ENCODE measurements at places on chromosomes 11 and 22.
A peak's percentile ranks its signal among the peaks of the same experiment; 100 is the strongest.

DNA sequence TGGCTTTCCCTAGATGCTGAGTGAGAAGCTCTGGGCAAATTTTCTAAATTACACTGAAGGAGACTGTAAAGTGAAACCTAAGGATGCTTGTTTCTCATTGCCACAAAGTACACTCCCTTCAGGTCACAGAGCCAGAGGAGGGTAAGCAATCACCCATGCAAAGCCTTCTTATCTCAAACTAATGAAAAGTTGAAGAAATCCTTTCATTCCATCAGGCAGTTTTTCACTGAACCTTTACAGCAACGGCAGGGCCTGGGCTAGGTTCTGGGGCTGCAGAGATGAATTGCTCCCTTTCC, 106.2 kb downstream of the RASSF10 start:
- no peak for DNase-seq

DNA sequence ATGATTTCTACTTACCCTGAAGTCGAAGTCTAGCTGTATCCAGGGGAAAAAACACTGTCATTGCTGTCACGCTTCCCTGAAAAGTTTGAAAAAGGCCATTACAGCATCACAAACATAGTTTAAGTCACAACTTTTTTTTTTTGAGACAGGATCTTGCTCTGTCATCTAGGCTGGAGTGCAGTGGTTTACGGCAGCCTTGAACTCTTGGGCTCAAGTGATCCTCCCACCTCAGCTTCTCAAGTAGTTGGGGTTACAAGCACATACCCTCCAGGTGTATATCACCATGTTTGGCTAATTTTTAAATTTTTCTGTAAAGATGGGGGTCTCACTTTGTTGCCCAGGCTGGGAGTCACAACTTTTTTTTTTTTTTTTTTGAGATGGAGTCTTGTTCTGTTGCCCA, 20.1 kb downstream of the SLC25A17 start:
- DNase-seq = no peak

- DNase-seq = no peak
These were observed 395.9 kb upstream of the CCDC90B start for GRCh38 chr11:83681906-83682610.

DNA sequence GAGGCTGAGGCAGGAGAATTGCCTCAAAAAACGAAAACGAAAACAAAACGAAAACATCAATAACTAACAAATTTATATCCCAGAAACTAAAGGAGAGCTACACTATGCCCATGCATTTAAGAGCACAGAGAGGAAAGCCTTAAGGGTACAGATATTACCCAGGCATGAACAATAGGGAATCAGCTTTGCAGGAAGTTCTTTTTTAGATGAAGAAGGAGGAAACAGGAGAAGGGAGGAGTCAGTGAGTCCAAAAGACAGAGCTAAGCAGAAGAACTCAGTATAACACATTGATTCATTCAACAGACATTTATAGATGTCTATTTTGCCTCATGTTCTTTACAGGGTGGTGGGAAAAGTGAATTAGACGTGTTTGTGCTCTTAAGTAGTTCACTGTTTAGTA, 8.3 kb downstream of the MRPL17 start:
- DNase-seq = no peak

- DNase-seq = no peak
These were observed 51.9 kb upstream of the EED start for GRCh38 chr11:86192519-86193257.

DNA sequence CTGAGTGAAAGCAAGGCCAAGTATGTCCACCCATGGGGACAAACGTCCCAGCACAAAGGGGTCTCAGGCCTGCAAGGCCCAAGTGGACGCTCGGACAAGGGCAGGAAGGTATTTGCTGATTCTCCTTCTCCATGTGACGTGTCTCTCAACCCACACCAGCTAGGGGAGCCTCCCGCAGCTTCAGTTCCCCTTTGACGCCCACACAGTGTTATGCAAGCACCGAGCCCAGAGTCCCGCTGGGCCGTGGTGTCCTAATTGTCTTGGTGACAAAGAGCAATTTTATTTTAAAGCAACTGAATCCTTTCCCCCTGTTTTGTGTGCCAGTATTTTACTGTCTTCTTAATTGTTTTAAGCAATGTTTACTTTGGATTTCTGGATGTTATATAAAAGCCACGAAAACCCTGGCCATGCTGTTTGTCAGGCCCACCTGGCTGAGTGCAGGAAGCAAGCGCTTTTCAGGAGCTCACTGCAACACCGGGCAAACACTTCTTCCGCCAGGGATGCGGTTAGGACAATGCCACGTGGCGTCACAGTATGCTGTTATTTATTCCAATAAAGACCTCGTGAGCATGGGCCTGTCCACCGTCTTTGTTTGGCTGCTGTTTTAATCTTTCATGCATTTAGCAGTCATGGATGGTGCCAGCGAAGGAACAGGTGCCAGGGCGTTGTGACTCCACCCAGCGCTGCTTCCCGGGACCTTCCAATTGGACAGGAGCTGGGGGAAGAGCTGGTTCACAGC, 8.2 kb upstream of the PARVG start:
- no peak for DNase-seq

GRCh38 chr11:73296501-73297230, 11.4 kb upstream of the ARHGEF17 start:
- no peak for DNase-seq

GRCh38 chr11:126053415-126054286, 9.0 kb downstream of the CDON start:
- no peak for DNase-seq

DNA sequence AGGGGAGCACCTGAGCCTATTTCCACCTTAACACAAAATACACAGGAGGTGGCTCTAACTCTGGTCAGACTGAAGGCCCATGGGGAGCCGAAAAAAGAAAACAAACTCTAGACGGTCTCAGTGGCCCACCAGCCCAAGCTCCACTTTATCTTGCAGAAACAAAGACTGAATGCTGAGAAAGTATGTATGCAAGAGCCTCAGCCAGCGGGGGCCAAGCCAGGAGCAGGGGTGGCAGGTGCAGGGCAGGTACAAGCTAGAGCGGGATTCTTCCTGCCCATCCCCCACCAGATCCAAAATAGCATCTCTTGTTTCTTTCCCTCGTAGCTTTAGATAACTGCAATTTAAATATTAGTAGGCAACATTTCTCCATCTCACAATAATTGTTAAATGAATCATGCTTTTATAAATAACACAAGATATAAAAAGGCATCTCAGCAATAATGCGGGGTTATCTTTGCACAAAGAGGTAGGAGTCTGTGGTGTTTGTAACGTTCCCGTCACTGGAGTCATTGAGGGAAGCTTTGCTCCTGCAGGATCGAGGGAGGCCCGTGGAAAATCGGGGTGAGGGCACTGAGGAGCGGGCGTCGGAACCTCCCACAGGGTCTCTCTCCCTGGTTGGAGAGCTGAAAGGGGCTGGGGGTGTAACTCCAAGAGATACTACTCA, 418.0 kb downstream of the SHANK2 start:
- DNase-seq = no peak

GRCh38 chr22:25883482-25884033, 141.6 kb downstream of the MYO18B start:
- no peak for DNase-seq

DNA sequence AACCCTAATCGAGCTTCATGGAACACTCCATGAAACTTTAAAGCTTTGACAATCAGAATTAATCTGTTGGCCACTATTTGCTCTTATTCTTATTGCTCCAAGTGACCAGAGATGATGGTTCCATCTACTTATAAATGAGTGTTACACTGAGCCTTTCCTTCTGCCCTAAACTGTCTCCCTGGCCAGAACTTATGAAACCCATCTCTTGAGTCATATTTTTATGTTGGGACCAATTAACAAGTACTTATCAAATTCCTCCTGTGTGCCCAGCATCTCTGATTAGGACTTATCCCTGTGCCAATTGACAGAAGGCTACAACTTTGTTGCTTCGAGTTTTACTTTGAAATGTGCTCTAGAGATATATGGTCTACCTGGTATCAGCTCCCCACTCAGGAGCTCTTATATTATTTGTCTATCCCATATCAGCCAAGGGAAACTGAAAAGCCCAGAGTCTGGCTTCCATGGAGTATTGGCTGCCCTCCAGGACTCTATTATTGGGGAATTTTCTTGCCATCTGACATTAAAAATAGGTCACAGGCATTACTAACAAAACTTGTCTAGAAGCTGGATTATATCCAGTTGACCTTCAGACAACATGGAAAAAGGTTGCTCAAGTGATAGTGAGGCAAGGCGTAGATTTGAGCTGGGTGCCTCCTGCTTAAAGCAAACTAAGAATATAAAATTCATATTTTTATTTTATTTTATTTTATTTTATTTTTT, 8.8 kb downstream of the KREMEN1 start:
- DNase-seq = no peak

DNA sequence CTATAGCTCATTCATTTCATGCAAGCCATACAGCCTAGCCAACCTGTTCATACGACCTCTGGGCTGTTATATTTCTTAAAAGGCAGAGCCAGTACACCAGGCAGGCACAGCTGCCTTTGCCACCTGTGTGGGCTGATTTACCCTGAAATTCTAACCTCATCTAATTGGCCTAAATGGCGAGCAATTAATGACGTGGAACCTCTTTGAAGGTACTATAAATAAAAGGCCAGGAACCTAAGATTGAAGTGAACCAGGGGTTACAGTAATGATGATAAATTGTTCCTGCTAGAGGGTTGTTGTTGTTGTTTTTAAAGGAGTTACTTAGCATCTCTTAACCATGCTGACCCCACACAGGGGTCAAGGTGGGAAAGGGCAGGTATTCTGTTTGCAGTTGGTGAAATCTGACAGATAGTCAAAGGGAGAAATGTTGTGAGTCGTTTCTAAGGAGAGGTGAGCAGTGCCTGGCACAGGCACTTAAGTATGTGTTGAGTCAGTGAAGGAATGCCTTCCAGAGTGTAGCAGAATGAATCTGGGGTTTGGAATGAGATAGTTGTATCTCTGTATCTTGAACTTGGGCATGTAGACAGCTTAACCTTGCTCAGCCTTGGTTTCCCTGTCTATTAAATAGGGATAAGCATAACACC, 213.5 kb upstream of the NAV2 start:
- peak; percentile 17 for DNase-seq

- no peak for DNase-seq
These were observed 327.1 kb upstream of the ISX start for GRCh38 chr22:34738661-34739400.

- no peak for DNase-seq
These were observed 21.9 kb downstream of the NEAT1 start for GRCh38 chr11:65444314-65445051.

GRCh38 chr22:43772831-43773230, 39.3 kb downstream of the EFCAB6 start:
- no peak for DNase-seq

DNA sequence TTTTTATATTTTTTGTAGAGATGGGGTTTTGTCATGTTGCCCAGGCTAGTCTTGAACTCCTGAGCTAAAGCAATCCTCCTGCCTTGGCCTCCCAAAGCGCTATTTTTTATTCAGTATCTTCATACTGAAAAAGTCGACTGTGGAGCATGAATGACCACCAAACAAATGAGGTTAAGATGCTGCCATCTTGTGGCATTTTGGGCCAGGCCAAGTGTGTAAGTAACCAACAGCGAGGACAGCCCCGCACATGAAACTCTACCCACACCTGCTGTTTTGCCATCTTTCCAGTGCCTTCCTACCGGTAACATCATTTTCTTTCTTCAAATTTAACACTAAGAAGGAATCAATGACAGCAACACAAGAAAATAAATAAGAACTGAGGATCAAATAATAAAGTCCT, 32.2 kb upstream of the AQP11 start:
- no peak for DNase-seq

DNA sequence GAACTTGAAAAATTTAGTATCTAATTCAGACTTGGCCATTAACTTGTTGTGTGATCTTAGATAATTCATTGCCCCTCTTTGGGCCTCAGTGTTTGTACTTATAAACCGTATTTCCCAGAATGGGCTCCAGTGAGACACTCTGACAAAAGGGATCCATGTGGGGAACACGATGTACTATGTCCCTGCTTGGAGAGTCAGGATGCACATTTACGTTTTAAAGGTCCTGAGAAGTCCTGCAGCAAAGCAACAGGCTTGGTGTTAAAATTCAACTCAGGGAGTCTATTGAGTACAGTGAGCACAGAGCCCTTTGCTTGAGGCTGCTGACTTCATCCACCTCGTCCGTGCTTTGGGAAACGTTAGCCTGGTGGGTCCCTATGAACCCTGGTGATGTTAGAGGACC, 9.0 kb downstream of the WNT11 start:
- no peak for DNase-seq

DNA sequence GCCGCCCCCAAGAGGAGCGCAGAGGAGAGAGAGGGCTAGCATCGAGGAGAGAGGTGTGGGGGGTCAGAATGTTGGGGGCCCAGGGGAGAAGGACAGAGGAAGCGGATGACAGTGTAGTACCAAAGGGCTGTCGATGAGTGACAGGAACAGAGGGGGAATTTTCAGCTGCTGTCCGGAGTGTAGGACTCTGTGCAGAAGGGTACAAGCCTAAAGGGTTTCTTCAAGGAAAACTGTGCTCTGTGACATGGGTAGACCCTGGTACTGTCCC, 5.3 kb upstream of the NLRP6 start:
- DNase-seq = no peak

GRCh38 chr11:35143297-35144135, 4.5 kb downstream of the CD44 start:
- no peak for DNase-seq

DNA sequence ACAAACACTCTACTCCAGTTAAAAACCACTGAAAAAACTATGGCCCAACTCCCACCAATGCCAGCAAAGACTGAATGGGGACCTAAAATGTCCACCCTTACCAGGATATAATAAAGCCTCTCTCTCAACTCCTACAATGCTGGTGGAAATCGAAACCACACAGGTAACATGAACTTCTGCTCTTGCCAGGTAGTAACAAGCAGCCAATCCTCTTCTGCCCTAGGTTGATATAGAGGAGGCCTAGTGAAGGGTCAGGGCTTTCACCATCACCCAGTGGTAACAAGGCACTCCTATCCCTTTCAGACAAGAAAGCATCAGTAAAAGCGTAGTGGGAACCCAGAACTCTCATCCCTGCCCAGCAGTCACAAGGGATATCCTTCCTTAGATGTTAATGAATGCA, 22.6 kb downstream of the DCUN1D5 start:
- DNase-seq = no peak

DNA sequence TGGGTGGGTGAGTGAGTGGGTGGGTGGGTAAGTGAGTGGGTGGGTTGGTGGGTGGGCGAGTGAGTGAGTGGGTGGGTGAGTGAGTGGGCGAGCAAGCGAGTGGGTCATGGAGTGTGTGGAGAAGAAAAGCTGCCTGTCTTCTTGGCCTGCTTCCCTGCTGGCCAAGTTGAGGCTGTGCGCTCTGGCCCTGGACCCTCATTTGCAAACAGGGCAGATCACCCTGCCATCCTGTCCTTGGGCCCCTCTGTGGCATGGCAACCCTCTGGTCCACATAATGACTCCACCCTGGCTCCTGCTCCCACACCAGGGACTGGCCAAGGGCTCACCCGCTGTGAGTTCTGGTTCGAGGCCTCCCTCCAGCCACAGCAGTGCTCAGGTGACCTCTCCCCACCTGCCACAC, 35.1 kb downstream of the CAPN1 start:
- no peak for DNase-seq

Measured in hepatocyte (in vitro differentiated cells).